RCC 7860 (cell line): ENCODE measurements at places on chromosomes 3 and 15.

DNA sequence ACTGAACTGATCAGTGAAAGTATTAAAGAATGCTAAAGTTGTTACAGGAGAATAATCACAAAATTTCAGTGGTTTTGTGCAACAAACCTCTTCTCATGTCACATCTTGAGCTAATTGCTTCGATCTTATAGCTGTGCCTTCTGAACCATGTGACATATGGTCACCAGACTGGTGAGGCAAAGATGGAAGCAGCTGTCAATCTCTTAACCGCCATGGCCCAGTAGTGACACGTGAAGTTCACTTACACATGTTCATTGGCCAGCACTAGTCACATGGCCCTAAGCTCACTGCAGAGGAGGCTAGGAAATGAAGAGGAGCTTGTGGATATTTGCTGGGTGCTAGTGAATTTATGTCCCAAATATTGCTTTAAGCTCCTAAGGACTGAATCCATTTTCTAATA, 32.5 kb downstream of the BOC start:
- DNase-seq: no peak

GRCh38 chr3:157626817-157627216, 123.6 kb upstream of the VEPH1 start:
- no peak for DNase-seq

DNA sequence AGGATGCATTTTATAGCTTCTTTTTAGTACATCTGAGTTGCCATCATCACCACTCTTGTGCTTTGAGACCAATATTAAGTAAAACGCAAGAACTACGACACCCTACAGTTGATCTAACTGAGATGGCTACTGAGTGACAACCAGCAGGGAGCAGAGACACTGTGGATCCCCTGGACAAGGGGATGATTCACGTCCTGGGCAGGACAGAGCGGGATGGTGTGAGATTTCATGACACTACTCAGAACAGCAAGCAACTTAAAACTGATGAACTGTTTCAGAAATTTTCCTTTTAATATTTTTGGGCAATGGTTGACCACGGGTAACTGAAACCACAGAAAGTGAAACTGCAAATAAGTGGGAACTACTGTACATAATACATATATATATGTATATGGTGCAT, 299.2 kb downstream of the ADAMTS17 start:
- DNase-seq: peak; percentile 37

GRCh38 chr3:115102046-115102445, 45.0 kb downstream of the ZBTB20 start:
- DNase-seq: no peak

DNA sequence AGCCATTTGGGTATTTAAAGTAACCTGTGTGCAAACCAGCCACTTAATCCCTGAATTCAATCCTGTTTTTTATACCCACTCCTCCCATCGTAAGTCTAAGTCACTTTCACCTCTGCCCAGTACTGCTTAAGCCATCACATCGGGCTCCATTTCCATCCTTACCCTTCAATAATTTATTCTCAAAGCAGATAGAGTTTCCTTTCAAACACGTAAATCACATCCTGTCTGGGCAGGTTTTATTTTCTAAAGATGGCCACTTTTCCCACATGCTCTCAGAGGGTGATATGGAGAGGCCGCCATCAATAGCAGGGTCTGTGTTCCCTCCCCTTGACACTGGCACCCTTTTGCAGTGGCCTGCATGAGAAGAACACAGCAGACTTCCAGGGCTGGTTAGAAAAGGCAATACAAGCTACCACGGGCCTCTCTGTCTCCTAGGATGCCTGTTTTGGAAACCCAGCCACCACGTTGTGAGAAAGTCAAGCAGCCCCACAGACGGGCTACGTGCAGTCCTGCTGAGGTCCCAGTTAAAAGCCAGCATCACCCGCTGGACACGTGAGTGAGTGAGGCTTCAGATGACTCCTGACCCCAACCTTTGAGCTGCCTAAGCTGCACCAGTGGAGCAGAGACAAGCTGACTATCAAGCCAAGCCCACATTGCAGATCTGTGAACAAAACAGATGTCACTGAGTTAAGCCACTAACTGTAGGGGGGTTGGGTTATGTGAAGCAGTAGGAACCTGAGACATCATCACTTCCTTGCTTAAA, 241.8 kb upstream of the SLCO3A1 start:
- no peak for DNase-seq

GRCh38 chr3:134371542-134372324, 2.5 kb downstream of the AMOTL2 start:
- DNase-seq: peak; percentile 86

- no peak for DNase-seq
Observed at GRCh38 chr15:77619883-77620282, 12.8 kb downstream of the LINGO1 start.

DNA sequence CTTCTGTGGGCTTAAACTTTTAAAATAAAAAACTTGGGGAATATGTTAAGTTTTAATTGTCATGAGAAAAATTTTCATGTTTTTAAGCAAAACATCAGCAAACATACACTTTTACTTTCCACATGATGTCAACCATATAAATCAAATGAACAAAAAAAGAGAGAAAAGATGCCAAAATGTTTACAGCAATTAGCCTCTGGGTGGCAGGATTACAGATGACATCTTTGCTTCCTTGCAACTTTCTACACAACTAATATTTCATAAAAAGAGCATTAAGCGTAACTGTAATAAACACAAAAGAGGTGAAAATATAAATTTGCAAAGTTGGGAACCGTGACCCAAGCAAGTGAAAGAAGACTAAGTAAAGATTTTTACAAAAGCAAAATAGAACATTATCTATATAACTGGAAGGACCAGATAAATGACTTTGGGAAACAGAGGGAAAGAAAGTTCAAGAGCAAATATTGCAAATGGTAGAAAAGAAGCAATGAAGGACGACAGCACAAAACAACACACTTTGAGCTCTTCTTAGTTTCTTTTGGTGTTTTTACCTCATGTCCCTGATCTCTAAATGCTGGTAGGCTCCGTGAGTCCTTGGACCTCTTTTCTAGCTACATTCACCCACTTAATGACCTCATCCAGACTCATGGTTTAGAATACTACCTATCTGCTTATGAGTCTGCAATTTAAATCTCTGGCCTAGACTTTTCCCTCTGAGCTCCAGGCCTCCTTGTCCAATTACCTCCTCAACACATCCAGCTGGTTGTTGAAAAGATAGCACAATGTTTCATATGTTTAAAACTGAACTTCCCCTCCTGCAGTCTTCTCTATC, 9.4 kb downstream of the TP53BP1 start:
- no peak for DNase-seq

DNA sequence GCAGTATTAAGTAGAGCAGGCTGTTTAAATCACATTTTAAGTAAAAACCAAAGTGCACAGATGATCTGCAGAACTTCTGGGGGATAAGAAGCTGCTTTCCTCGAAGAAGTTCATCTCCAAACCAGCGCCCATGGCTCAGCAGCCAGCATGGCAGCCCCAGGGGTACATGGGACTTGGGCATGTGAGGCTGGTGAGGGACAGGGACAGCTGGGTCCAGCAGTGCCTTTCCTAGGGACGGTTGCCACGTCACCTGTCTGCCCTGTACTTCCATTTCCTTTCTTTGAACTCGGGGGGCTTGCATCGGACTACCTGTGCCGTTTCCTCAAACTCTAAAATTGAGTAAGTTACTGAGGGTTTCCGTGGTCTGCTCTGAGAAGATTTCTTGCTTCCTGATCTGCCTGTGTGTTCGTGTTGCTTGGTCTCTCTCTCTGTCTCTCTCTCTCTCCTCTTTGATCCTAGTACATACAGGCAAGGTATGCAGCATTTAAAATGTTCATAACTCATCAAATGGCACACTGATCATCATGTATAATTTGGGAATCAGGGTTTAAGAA, 67.6 kb downstream of the IGF1R start:
- DNase-seq: no peak

DNA sequence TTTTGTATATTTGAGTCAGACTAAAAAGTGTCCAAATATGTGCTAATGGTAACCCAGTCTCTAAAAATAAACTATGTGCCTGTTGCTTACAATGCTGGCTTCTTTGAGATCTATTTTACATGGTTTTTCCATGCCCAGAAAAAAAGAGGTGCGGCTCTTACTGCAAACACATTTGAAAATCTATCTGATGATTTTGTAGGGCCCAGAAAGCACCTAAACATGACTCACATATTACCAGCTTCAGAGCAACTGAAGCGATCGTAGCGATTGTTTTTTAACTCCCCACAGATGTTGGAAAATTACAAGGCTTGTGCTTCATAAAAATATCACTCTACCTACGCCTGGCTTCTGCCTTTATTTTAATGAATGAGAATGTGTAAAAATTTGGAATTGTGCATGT, 53.5 kb downstream of the SUCNR1 start:
- DNase-seq: peak; percentile 23

- DNase-seq: no peak
Observed at GRCh38 chr3:114404590-114404989, 110.8 kb downstream of the TIGIT start.

DNA sequence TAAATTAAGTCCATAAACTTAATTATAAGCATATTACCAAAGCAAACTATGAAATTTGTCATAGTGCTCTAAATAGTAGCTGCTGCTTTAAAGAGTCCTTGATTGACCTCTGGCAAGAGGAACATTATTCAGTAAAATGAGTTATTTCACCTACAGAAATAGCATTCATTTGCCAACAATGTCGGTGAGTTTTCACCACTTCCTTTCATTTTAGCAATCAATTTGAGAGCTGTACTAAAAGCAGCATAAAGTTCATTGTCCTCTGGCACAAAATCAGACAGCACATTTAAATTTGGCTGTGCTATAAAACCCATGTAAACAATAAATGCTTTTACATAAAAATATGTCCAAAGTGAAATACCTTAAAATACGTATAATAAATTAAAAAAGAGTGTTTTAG, 1515.7 kb downstream of the SI start:
- no peak for DNase-seq

DNA sequence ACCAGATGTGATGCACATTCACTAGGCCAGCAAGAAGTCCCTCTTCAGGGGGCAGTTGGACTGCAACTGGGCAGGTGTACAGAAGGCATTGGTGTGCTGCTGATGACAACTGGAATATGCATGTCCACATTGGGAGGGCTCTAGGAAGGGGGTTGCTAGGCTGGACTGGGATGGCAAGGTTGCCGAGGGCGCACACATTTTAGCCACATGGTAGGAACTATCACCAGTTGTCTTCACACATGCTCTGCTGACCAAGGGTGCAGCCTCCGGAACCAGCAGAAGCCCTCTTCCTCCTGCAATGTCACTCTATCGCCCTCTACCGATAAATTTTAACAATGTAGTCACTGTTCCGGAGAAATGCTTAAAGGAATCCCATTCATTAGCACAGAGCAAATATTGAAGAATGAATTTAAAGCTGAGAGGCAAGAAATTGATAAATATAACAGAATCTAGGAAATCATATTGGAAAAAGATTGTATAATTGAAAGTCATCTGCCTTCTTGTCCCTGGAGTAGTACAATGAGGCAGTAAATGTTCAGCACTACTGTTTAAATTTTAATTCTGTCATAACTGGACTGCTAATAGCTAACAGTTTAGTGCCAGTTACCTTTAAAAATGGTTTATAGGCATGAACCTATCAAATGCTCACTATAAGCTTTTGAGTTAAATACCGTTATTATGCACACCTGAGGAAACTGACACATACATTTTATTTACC, 22.6 kb upstream of the LYSMD4 start:
- DNase-seq: peak; percentile 50

- DNase-seq: no peak
Observed at GRCh38 chr3:114496874-114497273, 203.0 kb downstream of the TIGIT start.

DNA sequence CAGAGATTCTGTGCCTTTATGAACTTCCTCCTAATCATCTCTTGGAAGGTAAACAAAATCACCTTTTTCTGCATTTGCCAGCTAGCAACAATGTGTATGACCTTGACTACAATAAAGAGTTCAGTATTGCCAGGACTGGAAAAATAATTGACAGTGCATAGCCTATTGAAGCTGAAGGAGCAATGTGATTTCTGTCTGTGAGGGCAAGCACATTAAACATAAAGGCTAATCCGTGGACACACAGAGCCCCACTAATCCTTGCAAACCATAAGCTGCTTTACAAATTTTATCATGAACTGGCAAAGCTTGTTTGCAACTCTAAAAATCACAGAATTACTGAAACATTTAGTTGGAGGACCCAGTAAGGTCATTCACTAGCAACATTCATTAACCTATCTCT, 563.8 kb downstream of the PYDC2 start:
- DNase-seq: no peak

DNA sequence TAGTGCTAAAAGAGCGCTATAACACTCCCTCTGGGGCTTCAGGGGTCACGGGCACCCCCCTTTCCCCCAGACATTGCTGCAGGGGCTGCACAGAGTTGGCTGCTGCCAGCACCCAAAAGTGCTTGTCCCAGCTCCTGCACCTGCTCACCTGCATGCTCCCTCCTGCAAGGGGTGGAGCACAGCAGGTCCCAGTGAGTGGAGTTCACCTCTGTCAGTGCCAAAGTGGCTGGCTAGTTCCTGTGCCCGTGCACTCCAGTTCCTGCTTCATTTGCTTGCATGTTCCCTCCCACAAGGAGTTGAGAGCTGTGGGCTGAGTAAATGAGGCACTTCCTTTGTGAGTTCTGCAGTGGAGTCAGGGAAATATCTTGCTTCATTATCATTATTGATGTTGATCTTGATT, 476.9 kb downstream of the SQOR start:
- no peak for DNase-seq

DNA sequence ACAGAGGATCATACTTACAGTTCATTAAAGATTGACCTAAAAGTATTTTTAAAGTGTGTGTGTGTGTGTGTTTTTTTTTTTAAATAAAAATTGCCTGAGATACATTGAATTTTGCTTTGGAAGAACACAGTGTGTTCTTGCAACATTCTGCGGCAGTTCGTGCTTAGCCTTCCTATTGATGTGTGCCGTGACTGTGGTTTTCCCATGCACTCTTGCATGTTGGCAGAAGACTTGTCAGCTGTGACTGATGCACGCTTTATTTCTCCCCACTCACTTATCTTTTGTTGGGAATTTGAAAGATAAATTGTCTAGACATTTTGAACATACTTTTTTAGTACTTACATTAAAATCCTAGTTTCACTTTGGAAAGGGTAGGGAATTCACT, 136.3 kb upstream of the LRRFIP2 start:
- DNase-seq: no peak

DNA sequence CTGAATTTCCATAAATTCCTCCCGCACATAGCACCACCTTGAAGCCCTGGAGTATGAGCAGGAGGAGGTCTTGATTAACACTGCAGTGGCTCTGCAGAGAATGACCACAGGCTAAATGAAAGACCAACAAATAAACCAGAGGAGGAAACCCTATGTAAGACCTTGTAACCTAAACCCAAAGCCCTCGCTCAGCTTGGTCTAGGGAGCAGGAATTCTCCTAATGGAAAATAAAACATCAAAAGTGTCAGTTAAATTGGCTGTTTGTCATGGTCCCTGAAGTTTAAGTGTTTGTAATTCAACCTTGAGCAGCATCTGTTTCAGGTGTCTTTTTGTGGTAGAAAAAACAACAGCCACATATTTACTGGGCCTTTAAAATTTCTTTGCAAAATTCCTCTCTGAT, 9.2 kb upstream of the UBE2Q2 start:
- DNase-seq: no peak
